T follicular helper cell (primary cell): ENCODE measurements at places on chromosomes 12 and 14.
A peak's percentile ranks its signal among the peaks of the same experiment; 100 is the strongest.

DNA sequence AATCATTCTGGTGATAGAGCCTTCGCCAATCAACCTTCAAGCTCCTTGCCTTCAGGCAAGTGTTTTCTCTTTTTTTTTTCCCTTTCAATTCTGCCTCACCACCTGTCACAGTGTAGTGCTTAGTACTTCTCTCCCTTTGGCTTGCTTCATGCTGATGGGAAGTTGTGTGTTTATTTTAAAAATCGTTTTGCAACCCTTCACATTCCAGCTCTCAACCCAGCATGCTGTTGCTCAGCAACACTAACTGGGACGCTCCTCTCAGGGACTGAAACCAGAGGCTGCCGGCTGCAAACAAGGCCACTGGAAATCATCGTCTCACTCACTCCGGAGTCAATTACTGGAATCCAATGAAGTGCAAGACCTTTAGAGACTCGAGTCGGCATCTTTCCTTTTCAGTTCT lies 342.7 kb downstream of the PRKD1 start:
- no peak for DNase-seq

DNA sequence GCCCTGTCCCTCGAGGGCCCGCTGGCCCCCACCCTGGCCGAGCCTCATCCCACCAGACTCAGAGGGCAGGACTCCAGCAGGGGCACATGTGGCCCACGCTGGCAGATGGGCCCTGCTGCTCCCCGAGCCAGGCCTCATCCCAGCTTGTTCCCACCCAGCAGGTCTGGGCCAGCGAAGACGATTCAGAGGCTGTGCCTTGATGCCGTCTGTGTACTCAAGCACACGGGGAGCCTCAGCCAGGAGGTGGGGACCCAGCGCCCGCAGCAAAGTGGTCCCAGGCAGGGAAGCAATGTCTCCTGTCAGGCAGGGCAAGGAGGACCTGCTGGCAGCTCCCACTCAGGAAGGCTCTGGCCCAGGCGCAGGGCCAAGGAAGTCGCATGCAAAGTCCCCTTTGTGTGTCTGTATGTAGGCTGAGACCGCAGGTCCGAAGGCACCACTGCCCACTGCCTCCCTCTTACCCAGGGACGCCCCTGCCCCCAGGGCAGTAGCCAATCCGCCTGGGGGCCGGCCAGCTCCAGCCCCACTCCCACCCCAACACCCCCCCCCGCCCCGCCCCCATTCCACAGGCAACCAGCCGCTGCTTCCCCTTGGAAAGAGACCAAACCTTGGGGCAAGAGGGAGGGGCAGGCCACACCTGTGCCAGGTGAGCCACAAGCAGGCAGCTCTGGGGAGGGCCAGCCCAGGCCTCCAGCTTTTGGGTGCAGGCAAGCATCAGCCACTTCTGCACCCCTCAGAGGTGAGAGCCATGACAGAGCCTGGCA lies 9.4 kb downstream of the DEGS2 start:
- DNase-seq, result no peak

DNA sequence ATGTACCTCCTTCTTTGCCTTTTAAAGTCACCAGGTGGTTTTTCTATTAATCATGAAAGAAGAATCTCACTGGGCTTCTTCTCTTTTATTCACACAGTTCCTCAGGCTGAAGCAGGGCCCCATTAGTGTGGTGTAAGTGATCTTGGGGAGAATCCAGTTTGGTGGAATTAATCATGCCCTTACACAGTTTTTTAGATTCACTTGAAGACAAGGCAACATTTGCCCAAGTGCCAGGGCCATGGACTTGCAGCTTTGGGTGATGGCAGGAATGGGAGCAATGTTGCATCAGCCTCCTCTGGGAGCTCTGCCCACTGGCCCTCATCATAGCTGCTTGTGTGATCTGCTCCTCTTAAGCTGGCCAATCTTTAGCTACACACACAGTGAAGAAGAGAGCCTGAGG lies 33.8 kb downstream of the KCNK10 start:
- no peak for DNase-seq

- DNase-seq, result no peak
Measured at GRCh38 chr12:29073631-29074239, 75.3 kb upstream of the FAR2 start.

DNA sequence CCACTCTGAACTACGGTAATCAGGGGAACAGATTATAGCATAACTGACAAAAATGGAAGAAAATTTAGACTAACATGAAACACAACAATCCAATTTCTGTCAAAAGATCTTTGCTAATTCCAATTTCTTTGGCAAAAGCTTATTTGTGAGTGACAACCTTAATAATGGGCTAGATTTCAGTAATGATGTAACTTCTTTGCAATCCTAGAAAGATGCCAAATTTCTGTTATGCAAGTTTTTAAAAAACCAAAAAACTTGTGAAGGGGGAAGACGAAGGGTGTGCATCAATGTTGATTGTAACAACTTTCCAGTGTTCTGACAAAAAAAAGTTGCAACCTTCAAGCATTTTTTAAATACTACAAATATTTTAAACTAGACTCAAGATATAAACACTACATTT lies 59.9 kb downstream of the DICER1 start:
- DNase-seq, result no peak

GRCh38 chr14:76050797-76051392 lies 65.3 kb downstream of the IFT43 start:
- DNase-seq, result peak; percentile 35

- DNase-seq, result no peak
Measured at GRCh38 chr14:77914073-77914721, 114.3 kb downstream of the ADCK1 start.

DNA sequence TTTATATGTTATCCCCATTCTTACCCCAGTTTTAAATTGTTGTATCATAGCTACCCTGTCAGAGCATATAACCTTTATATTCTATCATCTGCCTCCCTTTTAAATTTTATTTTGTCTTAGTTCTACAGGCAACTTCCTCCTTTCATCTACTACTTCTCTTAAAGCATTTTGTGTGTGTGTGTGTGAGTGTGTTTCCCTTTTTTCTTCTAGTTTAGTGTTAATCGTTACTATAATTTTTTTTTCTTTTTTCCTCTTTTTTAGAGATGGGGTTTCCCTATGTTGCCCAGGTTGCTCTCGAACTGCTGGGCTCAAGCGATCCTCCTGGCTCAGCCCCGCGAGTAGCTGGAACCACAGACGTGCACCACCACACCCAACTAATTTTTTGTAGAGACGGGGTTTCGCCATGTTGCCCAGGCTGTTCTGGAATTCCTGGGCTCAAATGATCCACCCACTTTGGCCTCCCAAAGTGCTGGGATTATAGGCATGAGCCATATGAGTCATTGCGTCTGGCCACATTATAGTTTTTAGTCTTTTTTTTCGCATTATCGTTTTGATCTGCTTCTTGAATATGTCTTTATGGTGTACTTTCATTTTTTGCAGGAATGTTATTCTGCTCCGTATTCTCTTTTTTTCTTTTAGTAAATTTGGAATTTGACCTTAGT lies 33.1 kb upstream of the FBXO34 start:
- DNase-seq, result no peak

- DNase-seq, result no peak
Measured at GRCh38 chr12:110694330-110694901, 5.5 kb upstream of the HVCN1 start.

GRCh38 chr14:61501714-61502458 lies 180.5 kb downstream of the PRKCH start:
- DNase-seq, result no peak

DNA sequence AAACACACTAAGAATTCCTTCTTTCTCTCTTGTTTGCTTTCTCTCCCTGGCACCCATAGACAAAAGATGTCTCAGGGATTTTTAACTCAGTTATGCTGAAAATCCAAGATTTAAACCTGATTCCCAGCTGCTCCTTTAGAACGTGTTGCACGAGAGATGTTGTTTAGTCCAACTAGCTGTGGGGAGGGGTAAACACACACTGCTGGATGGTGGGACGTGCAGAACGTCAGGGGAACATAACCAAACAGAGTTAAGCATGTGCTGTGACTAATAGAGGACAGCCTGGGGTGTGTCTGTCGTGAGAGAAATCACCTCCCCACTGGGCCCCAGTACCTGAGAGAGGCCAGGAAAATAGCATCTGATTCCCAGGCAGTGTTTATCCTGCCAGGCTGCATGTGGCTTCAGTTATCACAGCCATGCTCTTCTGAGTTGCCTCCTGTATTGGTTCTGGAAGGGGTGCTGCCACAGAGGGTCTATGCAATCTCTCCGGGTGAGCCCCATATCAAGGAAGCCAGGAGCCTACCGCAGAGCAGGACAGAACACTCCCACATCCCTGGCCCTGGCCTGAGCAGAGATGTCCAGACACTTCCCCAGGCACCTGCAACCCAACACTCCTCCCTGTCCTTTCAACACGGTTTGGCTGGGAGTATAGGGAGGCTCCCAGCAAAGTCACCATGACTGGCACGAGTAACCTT lies 112.7 kb upstream of the EGLN3 start:
- no peak for DNase-seq

DNA sequence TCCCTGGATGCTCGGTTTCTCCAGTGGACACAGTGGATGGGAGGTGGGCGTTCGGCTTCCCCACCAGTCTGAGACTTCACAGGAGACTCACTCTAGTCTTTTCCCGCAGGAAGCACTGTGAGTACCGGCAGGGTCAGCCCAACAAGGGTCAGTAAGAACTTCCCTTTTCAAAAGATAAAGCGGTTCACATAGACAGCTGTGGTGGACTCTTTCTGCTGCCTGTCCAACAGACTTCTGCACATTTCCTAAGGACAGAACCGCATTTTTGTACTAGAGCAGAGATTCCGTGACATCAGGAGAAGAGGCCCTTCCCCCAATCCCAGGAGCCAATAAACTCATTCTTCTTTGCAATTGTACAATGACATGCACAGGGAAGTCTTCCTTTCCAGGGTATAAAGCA lies 10.4 kb downstream of the LTBR start:
- DNase-seq, result no peak

- DNase-seq, result no peak
Measured at GRCh38 chr14:103384450-103385151, 614 bp upstream of the MARK3 start.

DNA sequence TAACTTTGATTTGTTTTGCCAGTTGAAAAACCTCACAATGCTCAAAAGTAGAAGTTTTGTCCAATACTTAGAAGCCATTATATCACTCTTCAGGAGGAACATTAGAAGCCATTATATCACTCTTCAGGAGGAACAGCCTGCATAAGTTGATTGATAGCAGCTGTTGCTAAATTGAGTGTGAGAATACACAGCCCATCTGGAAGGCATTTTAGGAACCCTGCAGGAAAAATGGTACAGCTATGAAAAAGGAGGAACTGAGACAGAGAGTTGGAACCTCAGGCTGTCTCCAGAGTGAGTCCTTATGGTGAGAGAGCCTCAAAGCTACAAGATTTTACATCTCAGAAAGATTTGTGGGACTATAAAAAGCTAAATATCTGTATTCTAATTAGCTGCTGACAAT lies 207.0 kb downstream of the MYRFL start:
- no peak for DNase-seq

DNA sequence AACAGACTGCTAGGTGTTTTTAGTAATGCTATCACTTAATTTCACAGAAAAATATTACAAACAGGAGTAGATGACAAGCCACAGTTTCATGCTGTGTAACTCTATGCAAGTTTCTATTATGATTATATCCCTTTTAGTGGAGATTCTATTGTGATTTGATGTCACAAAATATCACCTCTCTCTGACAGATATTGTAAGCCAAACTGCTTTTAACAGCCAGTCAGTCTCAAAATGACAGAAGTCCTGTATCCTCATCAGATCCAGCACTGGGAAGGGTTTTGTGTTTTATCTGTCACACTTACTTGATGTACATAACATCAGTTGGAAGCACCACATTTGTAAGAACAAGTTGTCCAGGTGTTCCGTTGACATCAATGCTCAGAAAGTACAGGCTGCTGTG lies 164.8 kb downstream of the DERA start:
- no peak for DNase-seq

DNA sequence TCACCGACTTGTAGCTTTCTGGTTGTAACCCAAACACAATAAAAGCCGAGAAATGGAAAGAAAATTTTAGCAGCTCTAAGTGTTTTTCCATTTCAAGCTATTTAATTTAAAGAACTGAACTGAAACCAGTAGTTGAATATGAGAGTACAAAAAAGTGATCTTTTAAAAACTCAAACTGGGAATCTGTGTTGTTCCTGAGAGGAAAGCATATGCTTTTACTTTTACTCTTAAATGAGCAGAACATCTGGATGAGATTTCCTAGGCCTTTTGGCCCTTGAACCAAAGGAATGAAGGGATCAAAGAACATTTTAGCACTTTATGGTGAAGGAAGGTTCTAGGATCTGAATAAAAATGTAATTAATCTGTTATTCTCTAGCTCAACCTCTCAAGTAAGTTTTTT lies 1.3 kb downstream of the KERA start:
- no peak for DNase-seq

GRCh38 chr14:69625299-69626131 lies 14.1 kb downstream of the SUSD6 start:
- DNase-seq, result peak; percentile 56

- no peak for DNase-seq
Measured at GRCh38 chr14:85479771-85480170, 50.2 kb upstream of the FLRT2 start.

DNA sequence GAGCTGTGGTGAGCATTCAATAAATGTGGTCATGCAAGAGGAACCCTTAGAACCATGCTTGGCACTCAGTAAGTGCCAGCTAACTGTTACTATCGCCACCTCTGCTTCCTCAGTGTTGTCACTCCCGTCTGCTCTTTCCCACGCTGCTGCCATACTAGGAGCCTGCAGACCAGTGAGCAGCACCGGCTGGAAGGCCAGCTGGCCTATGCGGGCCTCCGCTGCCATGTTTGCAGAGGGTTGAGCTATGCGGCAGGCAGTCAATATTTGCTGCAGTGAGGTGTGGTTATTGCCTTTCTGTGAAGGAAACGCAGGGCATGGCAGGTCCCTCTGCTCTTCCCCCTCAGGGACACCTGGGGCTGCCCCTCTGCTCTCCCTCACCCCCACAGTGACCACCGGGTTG lies 13.0 kb downstream of the KMT5A start:
- no peak for DNase-seq

GRCh38 chr14:49194067-49194466 lies 392.1 kb downstream of the RPS29 start:
- DNase-seq, result no peak

DNA sequence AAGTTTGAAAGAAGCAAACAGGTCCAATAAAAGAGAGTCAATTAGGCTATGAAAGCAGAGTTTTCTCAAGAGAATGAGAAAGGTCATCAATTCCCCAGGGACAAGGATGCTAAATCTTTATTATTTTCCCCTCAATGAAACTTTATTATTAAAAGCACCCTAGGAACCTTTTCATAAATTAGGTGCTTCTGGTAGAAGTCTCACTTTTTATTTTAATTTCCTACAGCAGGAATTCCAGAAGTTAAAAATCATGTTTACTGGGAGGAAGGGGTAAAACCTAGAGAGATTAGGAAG lies 223.2 kb upstream of the SOX5 start:
- no peak for DNase-seq

DNA sequence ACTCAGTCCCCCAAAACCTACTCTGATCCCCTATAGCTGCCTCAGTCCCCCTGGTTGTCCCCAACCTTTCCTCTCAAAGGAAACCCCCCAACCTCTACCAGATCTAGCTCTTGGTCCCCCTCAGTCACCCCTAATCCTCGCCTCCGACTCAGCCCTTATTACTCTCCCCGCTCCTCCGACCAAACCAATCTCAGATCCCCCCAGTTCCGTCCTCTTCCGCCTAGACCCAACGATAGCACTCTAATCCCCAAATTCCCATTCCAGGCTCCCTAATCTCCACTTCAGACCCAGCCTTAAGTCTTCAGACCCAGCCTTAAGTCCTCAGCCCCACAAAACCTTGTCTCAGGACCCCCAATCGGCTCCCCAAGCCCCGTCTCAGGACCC lies 612 bp downstream of the VPS37B start:
- no peak for DNase-seq

GRCh38 chr14:65915125-65915524 lies 502.6 kb downstream of the FUT8 start:
- DNase-seq, result no peak

- DNase-seq, result no peak
Measured at GRCh38 chr12:106078358-106079010, 60.3 kb downstream of the NUAK1 start.
